ENCODE measurements at places on chromosomes 3 and 15. TPM values are rescaled to one million over a fixed set of nuclear protein-coding genes. Genes with fewer than 3 reads are reported as not detected.

The DZIP1L gene
- total RNA-seq, result 19.8 TPM

The CTXN2 gene
- total RNA-seq, result not detected

The BNIP2 gene
- 113 TPM for total RNA-seq

GRCh38 chr3:171295484-171296373, 164.5 kb downstream of the TNIK start:
- no peaks in the 10 kb centered on the region for H3K36me3 ChIP-seq
- no peak overlapping the region for H3K4me3 ChIP-seq
- no peak for DNase-seq
- no peak overlapping the region for H3K27ac ChIP-seq

GRCh38 chr3:59273976-59274375, 224.2 kb upstream of the CFAP20DC start:
- H3K4me1 ChIP-seq, result peaks cover 32% of the 10 kb centered on the region
- H3K4me3 ChIP-seq, result no peak overlapping the region
- peak overlapping the region; percentile 39 for H3K27ac ChIP-seq
- DNase-seq, result peak; percentile 88
- no peaks in the 10 kb centered on the region for H3K27me3 ChIP-seq
- H3K36me3 ChIP-seq, result no peaks in the 10 kb centered on the region
